ENCODE measurements at places on chromosomes 12 and 14.
A peak's percentile ranks its signal among the peaks of the same experiment; 100 is the strongest.

DNA sequence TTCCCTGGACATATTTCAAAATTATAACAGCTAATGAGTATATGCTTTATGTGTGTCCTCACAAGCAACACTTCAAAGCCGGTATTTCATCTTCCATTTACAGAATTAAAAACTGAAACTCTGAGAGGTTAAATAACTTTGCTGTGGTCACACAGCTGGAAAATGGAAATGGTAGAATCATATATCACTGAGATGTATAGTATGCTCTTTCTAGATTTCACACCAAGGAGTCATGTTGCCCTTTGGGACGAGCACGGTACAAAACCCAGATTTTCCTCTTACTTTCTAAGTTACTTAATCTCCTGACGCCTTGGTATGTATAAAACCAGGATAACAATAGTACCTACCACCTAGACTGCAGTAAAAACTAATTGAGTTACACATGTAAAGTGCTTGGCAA lies 152.6 kb upstream of the GRIP1 start:
- DNase-seq, result no peak

DNA sequence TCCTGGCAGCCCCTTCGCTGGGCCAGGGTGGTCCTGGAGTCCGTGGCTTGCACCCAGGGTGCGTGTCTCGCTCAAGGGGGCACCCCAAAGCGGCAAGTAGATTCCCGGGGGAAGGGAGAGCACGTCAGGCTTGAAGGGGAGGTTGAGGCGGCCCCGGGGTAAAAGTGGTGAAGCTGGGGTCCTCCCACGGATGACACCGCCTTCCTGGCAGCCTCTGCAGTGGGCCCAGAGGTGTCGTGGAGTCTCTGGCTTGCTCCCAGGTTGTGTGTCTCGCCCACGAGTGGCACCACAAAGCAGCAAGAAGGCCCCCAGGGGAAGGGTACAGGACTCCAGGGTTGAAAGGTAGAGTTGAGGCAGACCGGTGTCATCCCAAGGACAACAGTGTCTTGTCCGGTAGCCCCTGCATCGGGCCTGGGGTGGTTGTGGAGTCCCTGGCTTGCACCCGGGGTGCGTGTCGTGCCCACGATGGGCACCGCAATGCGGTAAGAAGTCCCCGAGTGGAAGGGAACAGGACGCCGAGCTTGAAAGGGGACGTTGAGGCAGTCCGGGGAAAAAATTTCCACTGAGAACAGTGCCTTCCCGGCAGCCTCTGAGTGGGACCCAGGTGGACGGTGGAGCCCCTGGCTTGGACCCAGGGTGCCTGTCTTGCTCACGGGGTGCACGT lies 158.0 kb upstream of the ALG10B start:
- no peak for DNase-seq

DNA sequence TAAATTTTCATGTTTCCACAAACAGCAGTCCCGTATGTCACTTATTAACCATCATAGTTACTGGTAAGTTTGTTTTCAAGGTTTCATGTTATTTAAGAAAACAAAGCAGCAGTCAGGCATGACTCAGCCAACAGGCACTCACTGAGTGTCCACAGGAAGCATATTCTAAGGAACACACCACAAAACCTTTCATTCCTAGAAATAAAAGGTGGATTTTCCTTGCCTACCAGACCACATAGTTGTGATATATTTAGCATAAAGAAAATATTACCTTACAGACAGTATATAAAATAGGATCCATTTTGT lies 143.3 kb upstream of the AVPR1A start:
- peak; percentile 42 for DNase-seq

DNA sequence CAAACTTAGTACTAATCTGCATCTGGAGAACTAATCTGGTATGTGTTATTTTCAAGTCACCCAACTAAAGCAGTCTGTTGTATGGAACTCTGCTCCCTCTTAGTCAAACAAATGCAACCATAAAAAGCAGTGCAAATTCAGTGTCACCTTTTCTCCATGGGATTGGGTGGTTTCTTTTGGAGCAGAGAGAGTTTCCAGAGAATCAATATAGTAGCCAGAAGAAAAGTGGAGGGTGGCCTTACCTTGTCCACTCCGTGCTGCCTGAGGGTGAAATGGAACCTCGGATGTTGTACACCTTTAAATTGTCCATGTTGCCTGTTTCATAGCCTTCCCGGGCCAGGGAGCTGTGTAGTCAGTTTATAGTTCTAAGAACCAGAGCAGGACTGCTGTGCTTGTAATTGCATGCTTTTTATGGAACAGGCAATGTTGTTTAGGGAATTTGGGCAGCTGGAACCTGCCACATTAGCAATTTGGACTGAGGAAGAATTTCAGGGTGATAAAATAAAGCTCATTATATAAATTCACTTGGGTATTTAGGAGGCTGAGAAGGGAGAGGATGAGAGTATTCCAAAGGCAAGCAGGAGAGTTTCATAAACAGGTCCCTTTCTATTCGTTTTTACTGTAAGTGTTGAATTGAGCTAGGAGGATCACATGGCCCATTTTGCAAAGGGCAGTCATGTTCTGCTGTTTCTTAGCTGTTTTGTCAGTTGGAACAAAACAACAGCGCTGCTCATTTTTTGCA lies 60.5 kb downstream of the CRADD start:
- peak; percentile 48 for DNase-seq

GRCh38 chr12:50637870-50638481 lies 125.9 kb upstream of the ATF1 start:
- peak; percentile 59 for DNase-seq

- no peak for DNase-seq
Measured at GRCh38 chr12:1436015-1436414, 158.4 kb downstream of the FBXL14 start.

- DNase-seq, result no peak
Measured at GRCh38 chr12:28096649-28097048, 93.6 kb upstream of the CCDC91 start.

DNA sequence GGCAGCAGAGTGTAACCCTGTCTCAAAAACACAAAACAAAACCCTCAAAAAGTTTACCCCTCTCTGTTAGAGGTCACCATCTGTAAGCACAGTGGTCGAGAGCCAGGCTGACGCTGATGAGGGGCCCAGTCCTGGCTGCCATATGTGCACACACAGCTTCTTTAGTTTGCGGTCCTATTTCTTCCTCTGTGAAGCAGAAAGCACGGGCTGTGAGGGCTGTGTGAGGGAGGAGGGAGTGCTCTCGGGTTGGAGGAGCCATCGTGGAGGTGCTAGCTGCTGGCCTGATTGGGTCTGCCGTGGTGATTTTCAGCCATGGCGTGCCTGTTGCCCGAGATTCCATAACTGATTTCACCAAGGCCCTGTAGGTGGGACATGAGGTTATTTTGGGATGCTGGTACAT lies 3.5 kb downstream of the ULK1 start:
- DNase-seq, result no peak

GRCh38 chr12:62028536-62028935 lies 231.7 kb upstream of the USP15 start:
- DNase-seq, result no peak

All from KBM-7 (cell line).